ENCODE measurements at places on chromosomes 7 and 10.
A peak's percentile ranks its signal among the peaks of the same experiment; 100 is the strongest.

DNA sequence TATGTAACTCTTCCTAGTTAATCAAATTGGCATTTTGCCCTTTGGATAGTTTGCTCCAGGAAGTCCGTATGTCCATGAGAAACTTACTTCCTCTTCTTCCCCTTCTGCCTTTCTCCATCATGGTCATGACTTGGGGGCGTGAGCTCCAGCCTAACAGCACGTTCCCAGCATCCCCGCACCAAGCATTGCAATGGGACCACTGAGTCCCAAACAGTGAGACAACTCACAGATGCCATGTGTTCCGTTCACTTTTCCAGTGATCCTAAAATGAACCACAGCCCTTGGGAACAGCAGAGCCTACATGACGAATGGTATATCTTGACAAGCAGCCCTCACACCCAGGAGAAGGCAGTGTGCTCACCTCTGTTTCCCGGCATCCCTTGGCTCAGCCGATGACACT is 10.7 kb downstream of the BTBD16 start:
- DNase-seq, result no peak

GRCh38 chr10:120097766-120098165 is 205.2 kb downstream of the SEC23IP start:
- no peak for DNase-seq

DNA sequence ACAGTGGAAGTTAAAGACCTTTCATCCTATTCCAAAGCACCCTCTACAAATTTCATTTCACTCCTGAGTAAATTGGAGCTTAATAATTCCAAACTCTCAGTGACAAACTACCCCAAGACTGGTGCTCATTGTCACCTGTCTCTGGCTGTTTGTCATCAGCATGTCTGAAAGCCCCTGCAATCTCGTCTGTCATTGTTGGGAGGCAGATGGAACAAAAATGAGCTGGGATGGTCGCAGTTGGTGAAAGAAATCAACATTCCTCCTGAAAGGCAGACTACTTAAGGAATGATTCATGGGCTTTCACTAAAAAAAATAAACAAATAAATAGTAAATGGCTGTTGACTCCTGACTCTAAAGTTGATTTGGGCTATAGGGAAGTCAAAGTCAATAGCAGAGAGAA is 69.7 kb upstream of the PALS2 start:
- DNase-seq, result no peak

- no peak for DNase-seq
Measured at GRCh38 chr10:22341190-22341925, 3.9 kb upstream of the SPAG6 start.

DNA sequence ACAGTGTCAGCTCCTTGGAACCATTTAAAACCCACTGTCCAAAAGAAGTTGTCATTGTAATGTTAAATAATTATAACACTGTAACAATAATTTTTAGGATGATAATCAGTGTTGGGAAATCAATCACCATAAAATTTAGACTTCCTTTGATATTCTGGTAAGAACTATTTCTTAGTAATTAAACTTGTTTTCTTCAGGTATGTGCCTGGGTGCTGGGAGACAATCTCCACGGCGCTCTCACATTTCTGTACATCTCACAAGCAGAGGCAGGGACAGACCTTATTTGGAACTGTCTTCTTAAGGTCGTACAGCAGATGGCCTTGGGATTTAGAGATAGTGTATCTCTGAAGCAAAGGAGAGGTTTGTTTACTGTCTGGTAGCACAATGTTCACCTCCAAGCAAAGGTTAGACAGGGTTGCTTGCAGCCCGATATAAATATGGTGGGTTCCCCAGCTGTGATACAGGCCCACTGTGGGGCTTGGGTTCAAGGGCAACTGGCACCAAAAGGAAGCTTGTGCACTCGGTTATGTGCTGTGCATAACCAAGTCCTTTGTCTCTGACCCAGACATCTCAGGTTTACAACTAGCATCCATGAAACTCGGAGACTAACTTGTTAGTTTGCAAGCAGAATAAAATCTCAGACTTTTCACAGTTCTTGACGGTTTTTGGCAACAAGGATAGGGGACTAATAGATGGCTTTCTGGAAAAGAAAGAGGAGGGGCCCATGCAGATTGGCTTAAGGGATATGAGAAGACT is 125.5 kb downstream of the RNF32 start:
- no peak for DNase-seq

DNA sequence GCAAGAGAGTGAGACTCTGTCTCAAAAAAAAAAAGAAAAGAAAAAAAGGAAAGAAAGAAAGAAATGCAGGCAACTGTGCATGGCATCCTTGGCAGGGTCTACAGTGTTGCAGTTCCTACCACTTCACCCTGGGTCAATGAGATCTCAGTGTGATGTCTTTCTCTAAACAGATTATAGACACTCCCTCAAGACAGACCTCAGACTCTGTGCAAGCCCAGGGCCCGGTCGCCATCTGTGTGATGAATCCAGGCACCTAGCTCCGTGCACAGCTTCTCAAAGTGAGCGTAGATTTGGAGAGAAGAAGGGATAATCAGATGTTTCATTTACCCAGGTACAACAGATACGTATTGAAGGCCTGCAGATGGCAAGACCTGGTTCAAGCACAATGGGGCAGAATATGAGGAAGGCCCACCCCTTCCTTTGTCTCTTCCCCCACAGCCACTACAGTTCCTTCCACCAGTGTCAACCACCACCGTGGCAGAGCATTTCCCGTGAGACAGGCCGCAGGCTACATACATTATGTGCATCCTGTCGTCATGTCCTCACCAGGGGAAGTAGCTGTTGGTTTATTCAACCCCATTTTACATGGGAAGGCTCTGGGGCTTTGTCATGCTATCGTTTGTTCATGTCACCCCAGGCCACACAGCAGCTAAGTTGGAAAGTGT is 471.7 kb upstream of the GALNT17 start:
- DNase-seq, result peak; percentile 39

- peak; percentile 52 for DNase-seq
Measured at GRCh38 chr10:329361-330099, 194.3 kb downstream of the ZMYND11 start.

DNA sequence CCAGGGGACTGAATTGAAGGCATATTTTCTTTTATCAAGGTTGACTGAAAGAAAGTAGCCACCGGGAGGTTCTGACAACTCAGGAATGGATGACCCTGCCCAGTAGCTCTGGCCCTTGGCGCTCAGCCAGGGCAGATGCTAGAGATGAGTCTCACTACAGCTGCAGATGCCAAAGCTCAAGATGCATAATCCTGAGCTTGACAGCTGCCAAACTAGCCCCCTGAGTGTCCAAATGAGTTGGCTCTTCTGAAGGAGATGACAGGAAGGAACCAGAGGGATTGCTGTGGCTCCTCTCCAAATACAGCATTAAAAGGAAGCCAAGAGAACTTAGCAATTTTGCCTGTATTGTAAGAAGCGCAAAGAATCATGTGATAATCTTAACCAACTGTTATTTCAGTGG is 78.4 kb downstream of the NXPH1 start:
- no peak for DNase-seq

GRCh38 chr7:28903730-28904577 is 54.2 kb downstream of the TRIL start:
- DNase-seq, result no peak

GRCh38 chr10:97380516-97380915 is 20.6 kb downstream of the RRP12 start:
- DNase-seq, result no peak

- DNase-seq, result no peak
Measured at GRCh38 chr7:98058186-98058585, 48.5 kb upstream of the LMTK2 start.

DNA sequence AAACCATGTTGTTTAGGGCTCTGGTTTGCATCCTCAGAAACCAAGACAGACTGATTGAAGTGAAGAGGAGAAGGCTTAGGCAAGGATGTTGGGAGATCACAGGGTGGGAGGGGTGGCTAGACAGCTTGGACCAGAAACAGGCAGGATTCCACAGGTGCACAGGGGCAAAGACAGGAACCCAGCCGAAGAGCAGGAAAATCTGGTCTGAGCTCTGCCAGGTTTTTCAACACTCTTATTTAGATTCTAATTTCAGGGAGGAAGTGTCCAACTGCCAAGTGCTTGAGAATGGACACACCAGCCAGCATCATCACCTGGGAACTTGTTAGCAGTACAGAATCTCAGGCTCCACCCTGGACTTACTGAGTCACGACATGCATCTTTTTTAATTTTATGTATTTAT is 93.8 kb downstream of the MARCHF5 start:
- DNase-seq, result no peak

GRCh38 chr10:109698086-109698485 is 225.2 kb downstream of the XPNPEP1 start:
- DNase-seq, result no peak

DNA sequence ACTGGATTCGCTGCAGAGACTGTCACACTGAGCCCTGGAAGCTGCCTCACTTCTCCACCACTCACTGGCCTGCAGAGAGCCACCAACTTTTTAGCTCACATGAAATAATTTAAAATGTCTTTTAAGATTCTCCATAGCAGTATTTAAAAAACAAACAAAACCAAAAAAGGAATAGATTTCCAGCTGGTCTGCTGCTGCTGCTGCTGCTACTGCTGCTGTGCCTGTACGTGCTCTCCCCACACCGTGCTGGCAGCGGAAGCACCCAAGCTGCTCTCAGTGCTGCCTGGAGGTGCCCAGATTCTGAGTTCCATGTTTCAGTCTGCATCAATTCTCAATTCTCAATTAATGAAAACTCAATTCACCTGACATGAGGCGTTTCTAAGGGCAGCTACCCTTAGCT is 146.0 kb downstream of the USP6NL start:
- DNase-seq, result no peak

DNA sequence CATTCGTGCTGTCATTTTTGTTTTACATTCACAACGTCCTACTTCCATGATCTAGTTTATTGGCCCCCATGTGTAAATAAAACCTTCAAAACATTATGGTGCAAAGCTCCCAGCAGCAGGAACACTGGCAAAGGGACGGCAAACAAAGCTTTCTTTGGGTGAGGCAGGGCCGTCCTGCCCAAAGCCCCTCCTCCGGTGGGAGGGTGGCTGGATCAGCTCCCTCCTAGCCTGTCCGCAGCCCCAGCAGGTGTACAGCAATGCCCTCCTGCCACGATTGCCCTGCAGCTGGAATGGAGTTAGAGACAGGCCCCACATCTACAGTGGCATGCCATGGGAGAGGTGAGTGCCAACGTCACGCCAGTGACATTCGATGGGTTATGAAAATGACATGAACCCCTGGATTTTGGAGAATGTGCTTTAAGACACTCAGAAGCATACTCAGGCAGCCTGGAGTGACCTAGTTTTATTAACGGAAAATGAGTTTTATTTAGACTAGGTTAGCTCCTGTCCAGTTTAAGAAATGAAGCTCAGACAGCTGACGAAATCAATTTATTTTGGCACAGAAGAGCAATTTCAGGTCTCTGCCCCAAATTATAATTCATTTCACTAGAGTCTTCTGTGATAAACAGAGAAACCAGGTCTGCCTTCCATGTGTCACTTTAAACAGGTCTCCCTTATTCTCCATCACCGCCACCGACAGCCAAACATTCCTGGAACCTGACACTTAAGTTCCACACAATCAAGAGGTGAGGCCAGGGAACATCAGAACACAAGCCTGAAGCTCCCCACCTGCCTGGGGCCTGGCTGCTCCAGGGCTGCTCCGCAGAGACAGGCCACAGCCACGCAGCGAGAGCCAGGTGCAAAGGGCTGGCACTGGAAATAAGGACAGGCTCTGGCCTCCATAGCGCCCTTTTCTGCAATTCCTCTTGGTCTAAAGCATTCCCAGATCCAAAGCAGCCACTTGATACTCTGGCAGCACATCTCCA is 50.1 kb downstream of the VOPP1 start:
- DNase-seq, result no peak

- no peak for DNase-seq
Measured at GRCh38 chr7:110592557-110592956, 498.4 kb upstream of the LRRN3 start.

DNA sequence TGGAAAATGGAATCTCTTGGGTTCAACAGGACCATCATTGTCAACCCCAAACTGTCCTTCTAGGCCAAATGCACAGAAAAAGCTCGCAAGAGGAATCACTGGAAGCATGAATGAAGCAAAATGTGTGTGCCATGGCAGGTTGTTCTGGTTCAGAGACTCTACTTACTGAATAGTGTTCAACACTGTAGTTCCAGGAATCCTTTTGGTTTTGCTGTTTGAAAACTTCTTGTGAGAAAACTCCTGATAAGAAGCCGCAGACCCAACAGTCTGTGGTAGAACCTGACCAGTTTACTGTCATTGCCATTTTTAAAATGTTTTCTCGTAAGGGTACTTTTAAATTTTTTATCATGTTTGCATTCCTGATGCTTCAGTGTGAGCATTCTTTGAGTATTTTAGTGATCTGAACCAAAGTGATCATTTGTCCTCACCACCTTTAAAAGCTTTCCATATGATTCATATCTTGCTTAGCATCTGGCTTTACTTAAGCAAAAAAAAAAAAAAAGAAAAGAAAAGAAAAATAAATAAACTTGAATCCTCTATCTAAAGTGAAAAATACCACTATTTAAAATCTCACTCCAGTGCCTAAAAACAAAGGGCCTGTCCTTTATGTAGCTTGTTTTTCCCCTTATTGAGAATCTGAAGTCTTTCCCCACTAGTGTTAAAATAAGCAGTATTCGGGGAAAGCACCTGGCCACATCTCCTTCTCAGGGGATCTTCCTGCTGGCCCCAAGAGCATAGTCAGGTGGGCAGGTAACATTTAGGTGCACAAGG is 92.4 kb downstream of the WNT2 start:
- no peak for DNase-seq

- no peak for DNase-seq
Measured at GRCh38 chr10:72061491-72061890, 26.9 kb downstream of the SPOCK2 start.

DNA sequence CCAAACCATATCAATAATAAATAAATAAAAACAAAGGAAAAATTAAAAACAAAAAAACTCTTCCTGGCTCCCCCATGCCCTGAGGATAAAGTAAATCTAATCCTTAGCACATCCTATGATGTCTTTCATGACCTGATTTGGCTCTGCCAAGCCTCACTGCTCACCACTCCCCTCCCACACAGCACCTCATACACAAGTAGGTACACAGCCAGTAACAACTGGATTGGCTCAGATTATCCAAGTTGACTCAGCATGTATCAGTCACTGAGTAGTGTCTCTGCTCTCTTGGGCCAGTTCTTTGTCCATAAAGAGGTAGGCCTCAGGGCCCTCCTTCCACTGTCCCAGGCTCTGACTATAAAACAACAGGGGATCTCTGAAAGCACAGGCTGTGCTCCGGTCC is 99.6 kb downstream of the STRA8 start:
- DNase-seq, result no peak

DNA sequence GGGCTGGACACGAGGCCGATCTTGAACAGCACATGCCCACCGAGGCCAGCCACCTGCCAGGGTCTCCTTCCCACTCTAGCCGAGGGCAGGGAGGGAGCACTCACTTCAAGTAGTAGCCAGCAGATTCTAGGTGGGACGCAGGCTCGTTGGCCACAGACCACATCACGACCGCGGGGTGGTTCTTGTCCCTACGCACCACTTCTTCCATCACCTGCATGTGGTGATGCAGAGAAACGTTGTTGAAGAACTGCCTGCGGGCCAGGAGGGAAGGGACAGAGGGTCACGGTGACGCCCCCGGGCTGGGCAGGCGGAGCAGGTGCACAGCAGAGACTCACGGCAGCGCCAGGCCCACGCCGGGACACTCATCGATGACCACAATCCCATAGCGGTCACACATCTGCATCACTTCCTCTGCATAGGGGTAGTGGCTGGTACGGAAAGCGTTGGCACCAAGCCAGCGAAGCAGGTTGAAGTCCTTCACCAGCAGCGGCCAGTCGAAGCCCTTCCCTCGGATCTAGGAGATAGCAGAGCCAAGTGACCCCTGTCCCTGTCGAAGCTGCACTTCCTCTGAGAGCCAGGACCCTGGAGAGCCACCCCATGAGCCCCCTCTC is 7.7 kb downstream of the GUSB start:
- DNase-seq, result no peak
